ENCODE measurements at places on chromosomes 2 and 18. TPM values are rescaled to one million over a fixed set of nuclear protein-coding genes. Genes with fewer than 3 reads are reported as not detected.

GRCh38 chr2:242052421-242052820 is 182.9 kb downstream of the RTP5 start:
- DNase-seq = no peak

DNA sequence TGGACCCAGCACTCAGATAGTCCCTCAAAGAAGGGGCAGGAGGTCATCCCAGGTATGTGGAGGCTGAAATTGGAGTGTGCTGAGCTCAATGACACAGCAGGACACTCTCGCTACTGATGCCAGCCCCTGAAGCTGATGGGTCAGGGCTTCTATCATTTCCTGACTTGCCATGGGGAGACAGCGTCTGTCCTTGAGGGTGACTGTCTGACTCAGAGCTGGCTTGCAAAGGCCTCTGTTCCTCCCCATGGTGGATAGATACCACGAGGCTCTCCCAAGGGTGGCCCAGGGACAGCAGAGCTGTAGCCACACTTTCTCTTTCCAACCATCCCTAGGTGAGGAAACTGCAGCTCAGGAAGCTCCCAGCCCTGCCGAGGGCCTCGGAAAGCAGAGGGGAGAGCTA is 10.8 kb downstream of the ALPG start:
- no peak for DNase-seq

- no peak for DNase-seq
Measured at GRCh38 chr2:33011373-33011772, 64.6 kb downstream of the LTBP1 start.

- no peak for DNase-seq
Measured at GRCh38 chr2:120910164-120910563, 174.5 kb downstream of the GLI2 start.

DNA sequence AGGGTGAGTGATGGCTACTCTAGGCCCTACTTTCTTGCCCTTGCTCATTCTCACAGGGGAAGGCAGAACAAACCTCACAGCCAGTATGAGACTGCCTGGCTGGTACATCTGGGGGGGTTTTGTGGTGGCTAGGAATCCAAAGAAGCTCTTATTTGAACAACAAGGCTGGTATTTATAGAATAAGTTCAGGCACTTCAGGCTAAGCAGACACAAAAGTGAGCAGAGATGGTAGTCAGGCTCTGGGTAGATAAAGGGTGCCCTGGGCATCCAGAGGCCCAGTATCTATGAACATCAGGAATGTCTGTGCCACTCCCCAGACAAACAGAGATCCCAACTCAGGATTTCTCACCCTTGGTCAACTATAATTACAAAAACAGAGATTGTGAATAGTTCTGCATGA is 57.2 kb upstream of the RTN4 start:
- no peak for DNase-seq

GRCh38 chr18:6497543-6497942 is 82.8 kb upstream of the L3MBTL4 start:
- no peak for DNase-seq

- no peak for DNase-seq
Measured at GRCh38 chr2:68057658-68058396, 5.0 kb downstream of the C1D start.

Gene ZCCHC2
- total RNA-seq = 19.1 TPM
